ENCODE measurements at places on chromosomes 3 and 15.

GRCh38 chr15:82132096-82132495 is 86.3 kb upstream of the MEX3B start:
- DNase-seq: no peak

GRCh38 chr3:52917044-52917443 is 19.7 kb upstream of the STIMATE start:
- no peak for DNase-seq

DNA sequence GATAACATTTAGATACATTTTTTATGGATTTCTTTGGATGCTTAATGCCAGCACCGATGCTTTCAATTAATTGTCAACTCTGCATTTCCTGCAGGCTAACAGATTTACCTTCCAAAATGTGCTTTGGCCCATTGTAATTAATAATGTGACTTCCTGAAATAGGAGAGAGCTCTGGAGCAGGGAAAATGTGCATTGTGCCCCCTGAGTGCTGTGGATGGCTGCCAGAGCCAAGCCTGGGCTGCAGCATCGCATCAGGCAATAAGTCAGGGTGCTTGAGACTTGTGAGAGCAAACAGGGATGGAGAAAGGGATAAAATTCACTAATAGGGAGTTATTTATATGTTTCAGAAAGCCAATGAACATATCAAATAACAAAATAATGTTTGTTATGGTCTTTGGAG is 133.8 kb downstream of the MOBP start:
- no peak for DNase-seq

DNA sequence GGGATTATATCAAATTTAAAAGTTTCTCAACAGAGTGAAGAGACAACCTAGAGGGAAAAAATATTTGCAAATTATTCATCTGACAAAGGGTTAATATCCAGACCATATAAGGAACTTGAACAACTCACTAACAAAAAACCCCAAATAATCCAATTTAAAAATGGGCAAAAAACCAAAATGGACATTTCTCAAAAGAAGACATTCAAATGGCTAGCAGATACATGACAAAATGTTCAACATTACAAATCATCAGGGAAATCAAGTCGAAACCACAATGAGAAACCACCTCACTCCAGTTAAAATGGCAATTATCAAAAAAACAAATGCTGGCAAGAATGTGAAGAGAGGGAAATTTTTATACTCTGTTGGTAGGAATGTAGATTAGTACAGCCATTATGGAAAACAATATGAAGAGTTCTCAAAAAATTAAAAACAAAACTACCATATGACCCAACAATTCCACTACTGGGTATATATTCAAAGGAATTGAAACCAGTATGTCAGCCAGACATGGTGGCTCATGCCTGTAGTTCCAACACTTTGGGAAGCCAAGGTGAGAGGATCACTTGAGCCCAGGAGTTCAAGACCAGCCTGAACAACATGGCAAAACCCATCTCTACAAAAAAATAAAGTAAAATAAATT is 88.5 kb downstream of the CSNK1G1 start:
- no peak for DNase-seq

- no peak for DNase-seq
These were observed 52.7 kb upstream of the MRPL3 start for GRCh38 chr3:131555456-131555855.

GRCh38 chr15:100690032-100690794 is 87.8 kb downstream of the ASB7 start:
- DNase-seq: no peak

GRCh38 chr15:70643783-70644125 is 119.6 kb downstream of the UACA start:
- DNase-seq: no peak

DNA sequence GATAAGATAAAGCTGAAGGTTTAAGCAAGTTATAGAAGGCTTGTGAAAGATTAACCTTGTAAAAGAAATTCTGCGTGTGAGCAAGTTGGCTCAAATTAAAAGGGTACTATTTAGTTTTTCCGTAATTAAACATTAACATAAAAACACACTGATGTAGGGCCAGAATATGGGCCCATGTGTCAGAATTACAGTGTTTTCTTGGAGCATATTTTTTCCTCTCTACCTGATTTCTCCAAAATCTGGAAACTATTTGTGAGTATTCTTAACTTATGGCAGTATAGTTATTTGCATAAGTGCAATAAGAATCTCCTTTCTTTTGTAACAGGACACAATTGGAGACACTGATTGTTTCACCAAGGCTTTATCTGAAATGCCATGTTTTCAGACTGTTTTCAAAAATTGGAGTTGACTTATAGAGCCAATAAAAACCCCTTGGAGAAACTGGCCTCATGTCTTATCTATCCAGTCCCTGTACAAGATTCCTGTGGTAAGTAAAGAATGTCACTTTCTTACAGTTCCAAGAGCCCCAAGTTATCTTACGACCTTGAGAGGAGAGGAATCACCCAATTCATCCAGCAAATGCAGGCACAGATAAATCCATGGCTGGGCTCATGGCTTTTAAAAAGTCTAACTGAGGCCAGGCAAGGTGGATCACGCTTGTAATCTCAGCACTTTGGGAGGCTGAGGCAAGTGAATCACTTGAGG is 47.8 kb upstream of the P2RY1 start:
- no peak for DNase-seq

DNA sequence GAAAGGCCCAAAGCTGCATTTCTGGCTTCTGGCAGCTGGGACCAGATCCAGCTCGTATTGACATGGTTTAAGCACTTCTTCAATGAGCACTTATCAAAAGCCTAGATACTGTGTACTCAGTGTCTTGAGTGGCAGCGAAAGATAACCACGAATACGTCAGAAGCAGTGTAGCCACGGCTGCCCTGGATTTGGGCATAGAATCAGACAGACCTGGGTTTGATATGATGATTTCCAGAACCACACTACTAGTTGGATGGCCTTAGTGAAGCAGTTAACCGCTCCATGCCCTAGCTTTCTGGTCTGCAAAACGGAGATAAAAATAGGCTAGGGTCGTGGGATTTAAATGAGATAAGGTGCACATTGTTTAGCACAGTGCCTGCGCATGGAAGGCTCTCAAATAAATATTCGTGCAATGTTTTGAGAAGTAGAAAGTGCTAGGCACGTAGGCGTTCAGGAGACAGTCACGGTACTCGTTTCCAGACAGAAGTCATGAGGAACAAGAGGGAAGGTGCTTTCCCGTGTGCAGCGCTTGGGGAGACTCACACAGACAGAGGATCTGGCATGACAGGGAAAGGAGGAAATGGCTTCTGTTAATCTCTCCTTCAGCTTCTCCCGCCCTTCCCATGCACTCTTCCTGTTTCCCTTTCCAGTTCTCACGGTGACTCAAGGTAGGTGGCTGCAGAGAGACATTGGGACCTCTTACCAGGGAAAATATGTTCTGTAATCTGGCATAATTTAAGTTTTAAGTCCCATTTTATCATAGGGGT is 70.3 kb downstream of the CCNL1 start:
- no peak for DNase-seq

GRCh38 chr15:92068121-92068520 is 214.6 kb downstream of the SLCO3A1 start:
- DNase-seq: no peak

GRCh38 chr3:52052831-52053306 is 3.5 kb downstream of the DUSP7 start:
- peak; percentile 92 for DNase-seq

- DNase-seq: peak; percentile 35
These were observed 24.8 kb downstream of the TMEM212 start for GRCh38 chr3:171867981-171868380.

DNA sequence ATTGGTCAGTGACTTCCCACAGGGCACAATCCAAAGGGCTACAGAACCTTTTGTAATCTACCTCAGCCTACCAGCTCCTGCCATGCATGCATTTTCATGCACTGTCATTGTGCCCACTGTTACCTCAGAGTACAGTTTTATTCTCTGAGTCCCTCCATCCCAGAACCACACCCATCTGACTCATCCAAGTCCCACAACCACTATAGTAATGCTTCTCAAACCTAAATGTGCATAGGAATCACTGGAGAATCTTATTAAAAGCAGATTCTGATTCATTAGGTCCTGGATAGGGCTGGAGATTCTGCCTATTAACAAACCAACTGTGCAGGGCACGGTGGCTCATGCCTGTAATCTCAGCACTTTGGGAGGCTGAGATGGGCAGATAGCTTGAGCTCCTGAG is 3.7 kb upstream of the B3GALNT1 start:
- DNase-seq: no peak

GRCh38 chr3:100072326-100073048 is 41.8 kb downstream of the FILIP1L start:
- no peak for DNase-seq

GRCh38 chr3:57257678-57258077 is 30.1 kb downstream of the APPL1 start:
- no peak for DNase-seq

DNA sequence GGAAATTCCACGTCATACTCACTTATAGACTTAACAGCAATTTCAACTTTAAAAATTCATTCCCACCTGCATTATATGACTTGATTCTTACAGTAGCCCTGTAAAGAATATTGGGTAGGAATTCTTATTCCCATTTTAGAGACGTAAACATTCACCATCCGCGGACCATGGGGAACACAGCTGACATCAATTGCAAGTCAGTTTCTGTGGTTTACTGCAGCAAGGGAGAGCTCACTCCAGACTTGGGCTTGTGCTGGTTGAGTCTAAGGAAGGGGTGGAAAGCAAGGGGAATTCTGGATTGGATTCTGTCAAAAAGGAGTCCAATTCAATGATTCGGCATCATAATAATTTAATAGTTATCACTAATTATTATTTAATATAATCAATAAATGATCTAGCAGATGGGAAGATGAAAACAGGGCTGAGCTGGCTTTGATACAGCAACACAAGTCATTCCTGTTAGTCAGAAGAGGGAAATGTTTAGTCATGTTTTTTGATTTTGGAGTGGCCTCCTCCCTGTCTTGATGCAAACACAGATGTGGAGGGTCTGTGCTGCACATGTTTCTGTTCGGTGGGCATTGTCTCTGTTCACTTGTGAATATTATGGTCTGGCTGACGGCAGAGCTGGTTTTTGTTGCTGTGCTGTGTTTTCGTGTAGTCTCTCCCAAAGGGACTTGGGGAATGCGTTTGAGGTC is 9.7 kb downstream of the LIPC start:
- DNase-seq: no peak

DNA sequence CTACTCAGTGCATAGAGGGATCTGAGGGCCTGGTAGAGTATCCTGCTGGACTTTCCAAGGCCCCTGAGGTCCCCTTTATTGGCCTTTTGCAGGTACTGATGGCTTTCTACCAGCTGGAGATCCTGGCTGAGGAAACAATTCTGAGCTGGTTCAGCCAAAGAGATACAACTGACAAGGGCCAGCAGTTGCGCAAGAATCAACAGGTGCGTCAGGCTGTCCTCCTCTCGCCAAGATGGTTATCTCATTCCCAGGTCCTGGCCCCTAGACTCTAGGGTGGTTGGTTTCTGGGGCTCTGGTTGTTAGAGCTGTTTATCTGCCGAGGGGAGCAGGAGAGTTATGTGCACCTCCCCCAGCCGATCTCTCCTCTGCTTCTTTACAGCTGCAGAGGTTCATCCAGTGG is 9.3 kb downstream of the EIF2B5 start:
- DNase-seq: no peak

Measured in H7 (cell line).